IPS-NIHi11 (cell line): ENCODE measurements at places on chromosomes 5 and 9.

- DNase-seq: no peak
These were observed 247.0 kb downstream of the CHSY3 start for GRCh38 chr5:130151239-130151638.

GRCh38 chr5:5042806-5043205 is 97.3 kb upstream of the ADAMTS16 start:
- DNase-seq: no peak

DNA sequence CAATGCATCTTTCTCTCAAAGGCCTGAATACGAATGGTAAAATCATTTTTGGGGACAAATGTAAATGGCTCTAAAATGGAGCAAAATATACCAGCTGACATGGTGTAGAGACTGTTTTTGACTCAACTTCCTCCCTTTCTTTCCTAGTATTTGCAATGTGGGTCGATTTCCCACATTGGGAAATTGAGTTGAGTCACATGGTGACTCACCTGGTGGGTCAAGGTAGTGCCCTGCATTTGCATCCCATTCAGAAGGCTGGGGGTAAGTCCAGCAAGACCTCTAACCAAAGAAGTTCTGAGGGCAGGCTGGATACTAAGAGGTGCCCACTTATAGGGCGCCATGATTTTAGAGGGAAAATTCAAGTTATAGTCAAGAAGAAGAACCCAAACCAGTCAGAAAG is 179.6 kb upstream of the MPDZ start:
- no peak for DNase-seq

DNA sequence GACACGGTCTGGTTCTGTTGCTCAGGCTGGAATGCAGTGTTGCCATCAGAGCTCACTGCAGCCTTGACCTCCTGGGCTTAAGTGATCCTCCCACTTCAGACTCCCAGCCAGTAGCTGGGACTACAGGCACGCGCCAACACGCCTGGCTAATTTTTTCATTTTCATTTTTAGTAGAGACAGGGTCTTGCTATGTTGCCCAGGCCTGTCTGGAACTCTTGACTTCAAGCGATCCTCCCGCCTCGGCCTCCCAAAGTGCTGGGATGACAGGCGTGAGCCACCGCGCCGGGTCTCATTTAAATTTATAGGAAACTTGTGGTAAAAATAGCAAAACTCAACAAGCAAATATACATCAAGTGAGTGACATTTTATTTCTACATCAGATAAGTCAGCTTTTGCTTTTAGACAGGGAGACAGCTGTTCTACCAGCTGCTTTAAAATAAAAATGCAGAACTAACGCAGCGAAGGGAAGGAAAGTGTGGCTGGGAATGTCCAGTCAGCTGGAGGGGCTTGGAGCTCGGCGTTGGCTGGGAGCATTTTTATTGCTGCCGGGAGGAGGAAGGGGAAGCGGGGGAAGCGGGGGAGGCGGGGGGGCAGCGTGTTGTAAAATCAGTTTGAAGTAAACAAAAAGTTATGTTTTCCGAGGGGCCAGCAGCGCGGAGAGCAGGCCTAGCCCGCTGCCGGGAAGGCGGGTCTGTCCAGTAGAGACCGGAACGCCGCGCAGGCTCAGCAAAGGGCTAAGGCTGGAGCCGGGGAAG is 707 bp upstream of the ZFYVE16 start:
- DNase-seq: no peak

GRCh38 chr9:88753691-88754367 is 218.9 kb downstream of the NXNL2 start:
- no peak for DNase-seq

GRCh38 chr5:67160272-67160671 is 36.3 kb downstream of the CD180 start:
- DNase-seq: no peak

DNA sequence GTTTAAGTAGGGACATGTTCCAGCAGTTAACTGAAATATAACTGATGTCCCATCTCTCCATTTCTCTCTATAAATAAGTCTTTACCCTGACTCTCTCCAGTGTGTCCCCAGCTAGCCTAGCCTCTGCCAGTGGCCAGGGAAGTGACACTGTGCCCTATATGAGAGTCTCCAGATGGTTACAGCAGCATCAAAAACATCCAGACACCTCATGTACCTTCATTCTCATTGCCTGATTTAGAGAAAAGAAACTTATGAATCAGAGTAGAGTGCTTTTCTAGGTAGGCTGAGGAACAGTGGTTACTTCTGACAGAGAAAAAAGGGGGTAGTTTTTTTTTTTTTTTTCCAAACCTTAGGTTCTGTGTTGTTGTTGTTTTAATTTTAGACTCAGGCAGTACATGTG is 148.5 kb downstream of the GNAQ start:
- no peak for DNase-seq

GRCh38 chr9:69049094-69049493 is 13.5 kb downstream of the FXN start:
- no peak for DNase-seq
